ENCODE measurements at places on chromosomes 5 and 9.

DNA sequence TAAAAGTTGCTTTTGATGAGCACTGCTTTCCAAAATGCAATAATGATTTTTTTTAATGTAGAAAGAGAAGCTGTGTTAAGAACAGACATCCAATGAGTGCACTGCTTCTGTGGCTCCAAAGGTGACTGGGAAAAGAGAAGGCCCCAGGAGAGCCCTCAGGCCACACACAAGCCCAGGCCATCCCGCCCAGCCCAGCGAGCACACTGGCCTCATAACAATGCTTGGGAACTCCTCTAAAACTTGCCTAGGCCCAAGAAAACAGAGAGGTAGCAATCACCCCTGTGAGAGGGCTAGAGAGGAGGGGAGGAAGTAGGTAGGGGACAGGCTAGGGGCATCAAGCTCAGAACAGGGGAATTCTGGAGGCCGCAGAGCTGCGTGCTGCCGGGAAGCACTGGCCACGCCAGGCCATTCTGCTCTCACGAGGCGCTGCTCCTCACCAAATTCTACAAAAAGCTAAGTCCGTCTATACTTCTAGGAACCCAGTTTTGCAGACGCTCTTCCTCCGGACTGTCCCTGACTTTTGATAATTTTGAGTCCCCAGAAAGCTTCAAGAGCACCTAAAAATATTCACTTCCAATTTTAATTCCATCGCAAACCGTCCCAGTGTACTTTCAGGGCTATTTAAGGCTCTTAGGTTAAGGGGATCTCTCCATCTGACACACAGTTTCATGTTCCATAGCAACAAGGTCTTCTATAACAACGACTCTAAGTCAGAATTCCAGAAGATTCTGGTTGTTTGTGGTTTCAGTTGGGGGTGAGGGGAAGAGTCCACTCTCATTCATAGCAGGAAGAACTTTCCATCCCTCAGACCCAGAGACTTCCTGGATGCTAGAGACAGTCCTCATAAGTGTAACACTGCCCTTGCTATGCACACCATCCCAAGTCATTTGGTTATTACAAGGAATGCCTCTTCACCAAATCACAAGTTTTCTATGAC, 51.0 kb downstream of the HABP4 start:
- no peak for DNase-seq
- no peak overlapping the region for H3K4me3 ChIP-seq
- H3K4me1 ChIP-seq, result no peaks in the 10 kb centered on the region
- H3K36me3 ChIP-seq, result no peaks in the 10 kb centered on the region
- H3K27me3 ChIP-seq, result no peaks in the 10 kb centered on the region

- H3K4me3 ChIP-seq, result no peak overlapping the region
- H3K27ac ChIP-seq, result no peak overlapping the region
- no peak for DNase-seq
- H3K36me3 ChIP-seq, result no peaks in the 10 kb centered on the region
- H3K27me3 ChIP-seq, result no peaks in the 10 kb centered on the region
Measured at GRCh38 chr9:115058684-115059315, 59.2 kb downstream of the TNC start.

DNA sequence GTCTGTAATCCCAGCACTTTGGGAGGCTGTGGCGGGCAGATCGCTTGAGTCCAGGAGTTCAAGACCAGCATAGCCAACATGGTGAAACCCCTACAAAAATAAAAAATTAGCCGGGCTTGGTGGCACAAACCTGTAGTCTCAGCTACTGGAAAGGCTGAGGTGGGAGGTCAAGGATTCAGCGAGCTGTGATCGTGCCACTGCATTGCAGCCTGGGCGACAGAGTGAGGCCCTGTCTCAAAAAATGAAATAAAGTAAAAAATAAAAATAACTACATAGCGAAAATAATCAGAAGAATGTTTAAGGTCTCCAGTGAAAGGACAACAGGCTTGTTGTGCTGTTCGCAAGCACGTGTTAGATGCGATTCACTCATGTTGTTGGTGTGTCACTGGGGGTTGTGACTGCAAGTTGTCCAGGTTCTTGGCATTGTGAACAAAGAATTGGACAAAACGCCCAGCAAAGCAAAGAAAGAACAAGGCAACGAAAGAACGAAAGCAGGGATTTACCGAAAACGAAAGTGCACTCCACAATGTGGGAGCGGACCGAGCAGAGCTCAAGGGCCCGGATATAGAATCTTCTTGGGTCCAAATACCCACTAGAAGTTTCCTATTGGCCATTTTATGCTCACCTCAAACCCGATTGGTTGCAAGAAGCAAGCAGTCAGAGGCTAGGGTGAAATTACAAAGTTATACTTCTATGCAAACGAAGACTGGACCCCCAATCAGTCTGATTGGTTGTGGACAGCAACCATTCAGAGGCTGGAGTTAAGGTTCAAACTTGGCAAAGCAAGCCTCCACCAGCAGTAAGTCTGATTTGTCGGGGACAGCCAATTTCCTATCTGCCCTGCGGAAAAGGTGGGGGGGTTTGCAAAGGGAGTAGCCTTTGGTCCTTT, 844 bp upstream of the MCCC2 start:
- no peaks in the 10 kb centered on the region for H3K36me3 ChIP-seq
- peak overlapping the region; percentile 87 for H3K4me3 ChIP-seq
- H3K4me1 ChIP-seq, result peaks cover 8% of the 10 kb centered on the region
- peak overlapping the region; percentile 99 for H3K27ac ChIP-seq

DNA sequence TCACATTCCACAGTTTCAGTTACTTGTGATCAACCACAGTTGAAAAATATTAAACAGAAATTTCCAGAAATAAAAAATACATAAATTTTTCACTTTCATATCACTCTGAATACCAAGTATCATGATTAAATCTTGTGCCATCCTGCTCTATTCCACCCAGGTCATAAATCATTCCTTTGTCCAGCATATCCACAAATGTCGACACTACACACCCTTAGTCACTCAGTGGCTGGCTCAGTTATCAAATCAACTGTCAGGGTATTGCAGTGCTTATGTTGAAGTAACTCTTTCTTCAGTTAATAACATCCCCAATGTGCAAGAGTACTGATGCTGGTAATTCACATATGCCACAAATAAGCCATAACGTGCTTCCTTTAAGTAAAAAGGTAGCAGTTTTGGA, 115.7 kb downstream of the FBXL17 start:
- H3K27ac ChIP-seq, result no peak overlapping the region
- H3K36me3 ChIP-seq, result no peaks in the 10 kb centered on the region
- H3K27me3 ChIP-seq, result no peaks in the 10 kb centered on the region
- no peak for DNase-seq
- no peak overlapping the region for H3K4me3 ChIP-seq
- H3K4me1 ChIP-seq, result no peaks in the 10 kb centered on the region

- no peaks in the 10 kb centered on the region for H3K4me1 ChIP-seq
- peaks cover 1% of the 10 kb centered on the region for H3K27me3 ChIP-seq
- no peak overlapping the region for H3K4me3 ChIP-seq
- H3K36me3 ChIP-seq, result no peaks in the 10 kb centered on the region
- no peak overlapping the region for H3K27ac ChIP-seq
Measured at GRCh38 chr5:107636555-107636954, 34.2 kb downstream of the EFNA5 start.

DNA sequence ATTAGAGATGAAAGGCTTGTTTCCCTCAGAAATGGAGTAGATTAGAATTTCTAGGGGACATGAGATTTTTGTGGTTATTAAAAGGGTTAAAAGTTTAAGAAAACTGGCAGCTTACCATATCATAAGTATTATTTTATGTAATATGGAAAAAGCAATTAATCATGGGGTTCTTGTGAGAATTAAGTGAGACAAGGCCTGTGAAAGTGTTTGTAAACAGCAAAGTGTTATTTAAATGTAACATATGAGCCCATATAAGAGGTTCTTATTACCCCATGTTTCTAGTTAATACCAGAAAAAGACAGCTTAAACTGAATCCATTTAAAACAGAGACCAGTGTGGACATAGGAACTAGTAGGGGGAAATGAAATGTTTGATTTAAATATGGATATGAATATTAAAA, 241.1 kb upstream of the PIK3R1 start:
- H3K27ac ChIP-seq, result no peak overlapping the region
- DNase-seq, result no peak
- no peak overlapping the region for H3K4me3 ChIP-seq
- H3K36me3 ChIP-seq, result no peaks in the 10 kb centered on the region
- peaks cover 12% of the 10 kb centered on the region for H3K4me1 ChIP-seq

Data from Caco-2 (cell line).